ENCODE measurements at places on chromosomes 12 and 14.

- DNase-seq = no peak
Observed at GRCh38 chr12:121678716-121679300, 9.4 kb upstream of the MORN3 start.

DNA sequence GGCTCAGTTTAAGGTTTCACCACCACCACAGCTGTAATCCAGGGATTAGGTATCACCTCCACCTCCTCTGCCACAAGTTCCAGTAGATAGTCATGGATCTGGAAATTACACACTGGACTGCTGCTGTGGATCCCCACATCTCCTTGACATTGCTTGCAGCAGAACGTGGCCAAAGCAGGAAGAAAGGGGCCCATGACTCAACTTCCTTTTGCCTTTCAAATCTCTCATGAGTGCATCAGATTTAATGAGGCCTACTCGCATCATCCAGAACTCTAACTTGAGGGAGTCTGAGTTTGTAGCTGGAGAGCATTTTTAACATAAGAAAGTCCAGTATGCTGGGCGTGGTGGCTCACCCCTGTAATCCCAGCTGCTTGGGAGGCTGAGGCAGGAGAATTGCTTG lies 29.2 kb upstream of the TMED10 start:
- no peak for DNase-seq

GRCh38 chr12:109944561-109945359 lies 44.7 kb downstream of the TCHP start:
- no peak for DNase-seq

DNA sequence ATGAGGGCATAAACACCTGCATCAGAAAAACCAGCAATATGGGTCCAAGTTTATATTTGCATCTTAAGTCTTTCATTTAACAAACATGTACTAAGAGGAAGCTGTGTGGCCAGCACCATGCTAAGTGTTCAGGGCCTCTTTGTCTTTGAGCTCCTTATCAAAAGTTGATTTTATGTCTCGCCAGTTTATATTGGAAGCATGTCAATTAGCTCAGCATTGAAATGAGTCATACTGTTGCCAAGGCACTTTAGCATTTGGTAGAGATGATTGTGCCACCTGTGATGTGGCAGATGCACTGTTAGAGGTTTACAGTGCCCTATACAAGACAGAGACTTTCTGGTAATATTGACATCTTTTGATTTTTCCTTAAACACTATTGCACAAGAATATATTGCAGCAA lies 68.5 kb downstream of the BHLHE41 start:
- DNase-seq = no peak

Measured in stimulated activated CD4-positive, alpha-beta T cell treated with anti-CD3 and anti-CD28 coated beads, Interleukin-1b, Interleukin-23, amount 100 ng/mL, for 1 hour (primary cell).